ENCODE measurements at places on chromosomes 6 and 20.

- DNase-seq: peak; percentile 30
These were observed 25.1 kb upstream of the CCR6 start for GRCh38 chr6:167097770-167098169.

GRCh38 chr20:11810311-11811083, 107.2 kb upstream of the BTBD3 start:
- no peak for DNase-seq

DNA sequence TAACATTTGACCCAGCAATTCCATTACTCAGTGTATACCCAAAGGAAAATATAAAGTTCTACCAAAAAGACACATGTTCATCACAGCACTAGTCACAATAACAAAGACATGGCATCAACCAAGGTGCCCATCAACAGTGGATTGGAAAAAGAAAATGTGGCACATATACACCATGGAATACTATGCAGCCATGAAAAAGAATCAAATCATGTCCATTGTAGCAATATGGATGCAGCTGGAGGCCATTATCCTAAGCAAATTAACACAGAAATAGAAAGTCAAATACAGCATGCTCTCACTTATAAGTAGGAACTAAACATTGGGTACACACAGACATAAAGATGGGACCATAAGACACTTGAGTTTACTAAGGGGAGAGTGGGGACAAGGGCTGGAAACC, 441.9 kb upstream of the ID4 start:
- DNase-seq: no peak

- no peak for DNase-seq
These were observed 3.7 kb upstream of the NEDD9 start for GRCh38 chr6:11236076-11236750.

DNA sequence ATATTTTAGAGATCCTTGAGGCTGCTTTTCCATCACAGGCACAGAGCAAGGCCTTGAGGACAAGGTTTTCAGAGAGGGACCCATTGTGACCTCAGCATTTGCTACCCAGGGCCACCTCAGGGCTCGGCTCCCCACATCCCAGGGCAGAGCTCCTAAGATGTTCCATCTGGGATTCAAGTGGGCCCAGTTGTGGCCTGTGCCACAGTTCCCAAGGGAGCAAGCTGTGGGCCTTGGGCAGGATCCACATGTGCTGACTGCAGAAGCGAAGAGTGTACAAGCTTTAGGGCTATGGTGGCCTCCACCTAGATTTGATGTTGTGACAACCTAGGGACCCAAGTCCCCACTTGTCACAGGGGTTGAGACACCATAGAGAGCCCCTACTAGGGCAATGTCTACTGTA, 608.1 kb downstream of the HACE1 start:
- DNase-seq: no peak

GRCh38 chr6:163132050-163132750, 282.3 kb upstream of the QKI start:
- DNase-seq: no peak

DNA sequence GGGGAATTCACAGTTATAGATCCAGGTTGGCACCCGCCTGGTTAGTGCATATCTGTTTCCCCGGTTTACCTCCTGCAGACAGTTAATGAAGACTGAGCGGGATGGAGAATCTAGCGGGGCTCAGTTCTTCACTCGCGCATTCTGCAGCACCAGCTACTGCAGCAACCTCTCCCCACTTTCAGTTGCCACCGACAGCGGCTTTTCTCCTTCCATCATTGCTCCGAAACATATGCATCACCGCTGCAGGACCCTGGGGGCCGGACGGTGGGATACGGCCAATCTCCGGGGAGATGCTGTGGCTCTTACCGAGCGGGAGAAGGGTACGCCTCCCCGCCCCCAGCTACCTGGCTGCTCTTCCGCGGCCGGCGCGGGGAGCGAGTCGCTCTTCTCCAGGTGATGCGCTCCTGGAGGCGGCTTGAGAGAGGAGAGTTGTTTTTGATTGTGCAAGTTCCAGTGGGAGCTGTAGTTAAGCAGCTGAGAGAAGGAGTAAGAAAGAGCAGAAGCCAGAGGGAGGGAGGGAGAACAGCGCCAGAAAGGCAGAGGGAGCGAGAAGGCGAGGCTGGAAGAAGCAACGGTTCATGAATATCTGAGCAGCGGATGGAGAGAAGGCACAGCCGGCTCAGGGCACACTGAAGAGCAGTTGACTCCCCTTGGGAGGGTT, at the start of gene SGK1:
Gene SGK1, minus strand, starts transcription at position 642 of the 661 bp plus-strand sequence. CDS start 652 bp downstream, outside the sequence.
- DNase-seq: peak; percentile 70

GRCh38 chr6:146898069-146898887, 299.5 kb downstream of the ADGB start:
- no peak for DNase-seq

- DNase-seq: no peak
These were observed 48.9 kb downstream of the GGTLC1 start for GRCh38 chr20:23939641-23940040.

DNA sequence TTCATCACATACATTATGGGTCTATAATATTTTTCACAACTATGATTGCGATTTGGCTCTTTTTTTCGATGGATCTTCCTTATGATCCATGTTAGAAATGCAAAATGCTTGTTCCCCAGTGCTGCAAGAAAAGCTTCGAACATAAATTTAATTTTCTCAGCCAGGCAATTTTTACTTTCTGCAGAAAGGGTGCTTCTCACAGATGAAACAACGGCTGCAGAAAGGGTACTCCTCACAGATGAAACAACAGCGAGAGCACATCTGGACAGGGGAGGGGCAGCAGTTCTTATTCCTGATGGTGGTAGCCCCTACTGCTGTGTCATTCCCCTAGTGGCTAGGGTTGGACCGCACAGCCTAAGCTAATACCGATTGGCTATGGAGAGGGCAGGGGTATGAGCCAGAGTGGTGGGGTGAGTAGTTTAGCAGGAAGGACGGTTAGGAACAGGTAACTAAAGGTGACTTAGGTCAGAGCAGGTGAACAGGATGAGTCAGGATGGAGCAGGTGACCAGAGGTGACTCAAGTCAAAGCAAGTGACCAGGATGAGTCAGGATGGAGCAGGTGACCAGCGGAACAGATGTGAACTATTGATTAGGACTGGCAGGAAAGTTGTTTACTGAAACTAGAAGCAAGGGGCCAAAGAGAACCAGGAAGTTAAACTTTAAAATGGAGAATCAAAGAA, 13.4 kb upstream of the TREML4 start:
- no peak for DNase-seq

- DNase-seq: no peak
These were observed 1.4 kb downstream of the SPO11 start for GRCh38 chr20:57330998-57331397.

- DNase-seq: no peak
These were observed 209.3 kb upstream of the SOX4 start for GRCh38 chr6:21384216-21384615.

DNA sequence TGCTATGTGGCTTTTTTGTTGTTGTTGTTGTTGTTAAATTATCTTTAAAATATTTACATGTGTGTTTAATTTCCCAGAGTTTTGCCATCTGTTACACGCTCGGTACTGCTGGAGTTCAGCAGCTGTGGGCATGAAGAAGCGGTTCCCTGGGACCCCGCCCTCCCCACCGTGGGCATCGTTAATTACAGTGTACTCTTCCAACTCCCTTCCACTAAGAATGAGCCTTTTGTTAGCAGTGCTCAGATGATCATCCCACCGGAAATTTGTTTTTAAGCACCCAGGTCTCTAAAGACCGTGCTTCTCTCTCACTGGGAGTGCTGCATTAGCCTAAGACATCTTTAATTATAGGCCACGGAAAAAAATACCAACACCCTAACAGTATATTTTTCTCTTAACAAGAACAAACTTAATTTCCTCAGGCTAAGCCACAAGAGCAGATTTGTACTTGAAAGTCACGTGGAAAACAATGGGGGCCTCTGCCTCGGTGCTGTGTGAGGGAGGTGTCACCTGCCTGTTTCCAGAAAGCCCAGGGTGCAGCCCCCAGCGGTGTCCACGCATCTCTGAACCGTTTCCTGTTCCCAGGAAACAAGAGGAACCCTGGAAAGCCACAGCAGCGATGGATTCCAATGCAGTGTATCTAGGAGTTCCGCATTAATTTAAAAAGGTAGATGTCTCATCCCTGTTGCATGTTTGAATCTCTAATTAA, 113.3 kb upstream of the FRMD1 start:
- DNase-seq: no peak

- no peak for DNase-seq
These were observed 12.2 kb downstream of the GABRR2 start for GRCh38 chr6:89302936-89303335.

- no peak for DNase-seq
These were observed 20.2 kb upstream of the HLA-DOA start for GRCh38 chr6:33029328-33030184.
